CD4-positive, alpha-beta T cell treated with Interleukin-4 for 4 hours (primary cell): ENCODE measurements at places on chromosomes 3 and 15.

DNA sequence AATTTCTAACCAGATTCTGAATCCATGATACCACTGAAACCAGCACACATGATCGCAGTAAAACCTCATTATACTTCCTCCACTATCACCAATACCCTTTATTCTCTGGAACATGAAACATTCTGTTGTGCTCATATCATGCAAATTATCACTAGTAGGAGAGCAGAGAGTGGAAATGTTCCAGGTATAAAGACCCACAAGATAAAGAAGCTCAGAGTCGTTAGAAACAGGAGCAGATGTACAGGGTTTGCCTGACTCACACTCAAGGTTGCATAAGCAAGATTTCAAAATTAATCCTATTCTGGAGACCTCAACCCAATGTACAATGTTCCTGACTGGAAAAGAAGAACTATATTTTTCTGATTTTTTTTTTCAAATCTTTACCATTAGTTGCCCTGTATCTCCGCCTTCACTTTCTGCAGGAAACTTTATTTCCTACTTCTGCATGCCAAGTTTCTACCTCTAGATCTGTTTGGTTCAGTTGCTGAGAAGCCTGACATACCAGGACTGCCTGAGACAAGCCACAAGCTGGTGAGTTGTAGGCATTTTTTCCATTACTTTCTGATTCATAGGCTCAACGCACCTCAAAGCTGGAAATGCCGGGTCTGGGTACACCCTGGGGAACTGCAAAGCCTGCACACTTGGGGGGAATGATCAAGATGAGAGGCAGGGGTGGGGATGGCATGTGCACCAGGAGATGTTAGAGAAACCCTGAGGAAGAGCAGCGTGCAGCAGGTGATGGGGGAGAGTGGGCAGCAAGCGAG lies at the start of gene CCR2:
Gene CCR2, plus strand, starts transcription at position 465 of the 764 bp plus-strand sequence. CDS start 3,417 bp downstream, outside the sequence.
- no peak for DNase-seq

- no peak for DNase-seq
These were observed 3.2 kb downstream of the MGLL start for GRCh38 chr3:127819086-127819485.

- peak; percentile 29 for DNase-seq
These were observed 80.0 kb downstream of the SQOR start for GRCh38 chr15:45714590-45715488.

GRCh38 chr3:116161575-116162525 lies 283.4 kb downstream of the LSAMP start:
- DNase-seq, result no peak

- no peak for DNase-seq
These were observed 102.4 kb downstream of the RAB11A start for GRCh38 chr15:65971741-65971995.

- no peak for DNase-seq
These were observed 144.2 kb upstream of the SOX2 start for GRCh38 chr3:181567311-181568075.

GRCh38 chr15:77495838-77496596 lies 75.3 kb downstream of the HMG20A start:
- no peak for DNase-seq

- DNase-seq, result no peak
These were observed 4.8 kb downstream of the HAPLN3 start for GRCh38 chr15:88890495-88890894.

GRCh38 chr3:11015369-11015768 lies 22.8 kb downstream of the SLC6A1 start:
- no peak for DNase-seq

- no peak for DNase-seq
These were observed 875 bp upstream of the HLTF start for GRCh38 chr3:149087208-149087607.

GRCh38 chr3:13544293-13544831 lies 4.6 kb upstream of the FBLN2 start:
- DNase-seq, result peak; percentile 65

GRCh38 chr3:123140550-123140949 lies 61.2 kb upstream of the SEC22A start:
- no peak for DNase-seq

- DNase-seq, result no peak
These were observed 119.4 kb downstream of the FEZF2 start for GRCh38 chr3:62253971-62254370.

- no peak for DNase-seq
These were observed 128.0 kb downstream of the BBX start for GRCh38 chr3:107650788-107651187.

DNA sequence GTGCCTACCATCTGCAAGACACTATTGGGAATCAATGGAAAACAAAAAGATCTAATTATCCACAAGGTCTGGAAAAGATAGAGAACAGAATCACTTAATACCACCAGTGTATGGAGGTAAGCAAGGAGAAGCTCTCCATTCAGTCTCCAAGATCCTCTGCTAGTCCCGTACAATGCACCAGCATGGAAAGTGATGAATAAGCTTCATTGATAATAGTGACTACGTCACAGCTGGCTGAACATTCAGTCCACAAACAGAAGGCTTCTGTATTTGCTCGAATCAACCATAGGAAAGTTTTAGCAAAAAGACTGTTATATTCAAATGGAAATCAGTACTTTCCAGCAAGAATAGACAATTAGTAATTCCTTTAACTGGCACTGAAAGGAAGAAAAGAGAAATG lies 42.9 kb downstream of the IGSF11 start:
- DNase-seq, result no peak
